ENCODE measurements at places on chromosomes 13 and 19.

DNA sequence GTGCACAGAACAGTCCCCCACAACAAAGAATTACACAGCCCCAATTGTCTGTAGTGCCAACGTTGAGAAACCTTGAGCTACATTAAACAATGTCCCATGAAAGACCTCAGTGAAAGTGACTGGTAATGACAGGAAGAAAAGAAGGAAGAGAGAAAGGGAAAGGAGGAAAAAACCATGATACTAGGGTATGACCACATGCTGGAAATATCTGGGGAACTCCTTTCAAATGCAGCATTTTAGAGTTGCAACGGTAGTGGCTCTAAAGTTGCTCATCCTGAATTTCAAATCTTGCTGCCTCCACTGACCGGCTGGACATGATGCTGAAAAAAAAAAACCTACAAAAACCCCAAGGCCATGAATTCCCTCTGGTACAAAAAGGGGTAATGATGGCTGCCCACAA is 26.5 kb downstream of the FPR3 start:
- DNase-seq: no peak

DNA sequence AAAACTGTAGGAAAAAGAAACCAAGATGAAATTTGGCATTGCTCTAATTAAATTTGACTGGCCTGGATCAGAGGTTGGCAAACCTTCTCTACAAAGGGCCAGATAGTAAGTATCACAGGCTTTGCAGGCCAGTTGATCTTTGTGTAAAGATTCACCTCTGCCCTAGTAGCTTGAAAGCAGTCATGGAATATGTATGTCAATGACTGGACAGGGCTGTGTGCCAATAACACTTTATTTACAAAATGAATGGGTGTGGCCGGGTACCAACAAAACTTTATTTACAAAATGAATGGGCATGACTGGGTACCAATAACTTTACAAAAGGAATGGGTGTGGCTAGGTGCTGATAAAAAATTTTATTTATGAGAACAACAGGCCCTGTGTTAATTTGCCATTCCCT is 20.0 kb downstream of the SIN3B start:
- no peak for DNase-seq

- DNase-seq: no peak
Measured at GRCh38 chr19:11332822-11333221, 6.6 kb downstream of the RAB3D start.

DNA sequence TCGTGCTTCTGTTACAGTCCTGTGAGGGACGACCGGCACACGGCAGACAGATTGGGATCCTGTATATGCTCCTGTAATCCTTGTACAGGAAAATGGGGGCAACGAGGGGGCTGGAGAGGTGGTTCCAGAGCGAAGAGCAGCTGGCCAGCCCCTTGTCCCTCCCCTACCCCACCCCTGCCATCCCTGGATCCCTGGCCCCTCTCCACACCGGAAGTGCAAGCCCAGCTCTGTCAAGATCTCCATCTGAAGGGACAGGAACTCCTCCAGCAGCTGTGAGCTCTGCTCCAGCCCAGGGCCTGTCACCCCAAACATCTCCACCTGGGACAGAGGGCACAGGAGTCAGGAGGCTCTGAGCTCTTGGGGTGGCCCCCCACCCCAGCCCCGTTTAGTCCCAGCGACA is 5.5 kb upstream of the CCER2 start:
- no peak for DNase-seq

DNA sequence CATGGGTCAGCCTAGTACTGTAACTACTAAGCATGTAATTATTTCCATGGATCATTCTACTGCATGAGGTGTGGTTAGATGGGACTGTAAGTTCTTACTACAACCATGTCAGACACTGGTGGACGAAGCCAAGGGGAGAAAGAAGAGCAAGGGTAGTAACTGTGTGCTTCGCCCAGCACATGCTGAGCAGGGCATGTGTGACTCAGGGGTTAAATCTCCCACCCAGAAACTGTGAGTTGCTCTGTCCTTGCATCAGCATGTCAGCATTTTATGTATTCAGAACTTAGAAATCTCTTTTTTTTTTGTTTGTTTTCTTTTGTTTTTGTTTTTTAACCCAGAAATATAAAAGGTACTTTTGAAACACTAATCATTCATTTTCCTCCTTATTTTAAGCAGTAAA is 436.6 kb upstream of the KLF12 start:
- no peak for DNase-seq

DNA sequence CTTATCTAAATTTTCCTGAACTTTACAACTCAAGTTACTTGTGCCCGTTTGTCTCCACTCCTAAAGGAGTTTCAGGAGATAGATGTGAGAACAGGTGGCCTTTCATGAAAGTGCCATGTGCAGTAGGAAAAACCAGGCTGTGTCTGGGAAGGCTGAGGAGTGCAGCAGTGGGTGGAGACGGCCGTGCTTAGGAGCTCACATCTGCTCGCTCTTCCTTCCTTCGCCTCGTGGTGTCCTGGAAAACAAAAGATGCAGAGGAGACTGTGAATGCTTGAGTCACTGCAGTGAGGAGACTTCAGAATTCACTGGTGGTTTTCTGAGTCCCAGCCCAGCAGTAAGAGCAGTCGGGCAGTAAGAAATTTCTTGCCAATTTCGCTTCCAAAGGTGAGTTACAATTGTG is 138.4 kb upstream of the RNF113B start:
- no peak for DNase-seq

DNA sequence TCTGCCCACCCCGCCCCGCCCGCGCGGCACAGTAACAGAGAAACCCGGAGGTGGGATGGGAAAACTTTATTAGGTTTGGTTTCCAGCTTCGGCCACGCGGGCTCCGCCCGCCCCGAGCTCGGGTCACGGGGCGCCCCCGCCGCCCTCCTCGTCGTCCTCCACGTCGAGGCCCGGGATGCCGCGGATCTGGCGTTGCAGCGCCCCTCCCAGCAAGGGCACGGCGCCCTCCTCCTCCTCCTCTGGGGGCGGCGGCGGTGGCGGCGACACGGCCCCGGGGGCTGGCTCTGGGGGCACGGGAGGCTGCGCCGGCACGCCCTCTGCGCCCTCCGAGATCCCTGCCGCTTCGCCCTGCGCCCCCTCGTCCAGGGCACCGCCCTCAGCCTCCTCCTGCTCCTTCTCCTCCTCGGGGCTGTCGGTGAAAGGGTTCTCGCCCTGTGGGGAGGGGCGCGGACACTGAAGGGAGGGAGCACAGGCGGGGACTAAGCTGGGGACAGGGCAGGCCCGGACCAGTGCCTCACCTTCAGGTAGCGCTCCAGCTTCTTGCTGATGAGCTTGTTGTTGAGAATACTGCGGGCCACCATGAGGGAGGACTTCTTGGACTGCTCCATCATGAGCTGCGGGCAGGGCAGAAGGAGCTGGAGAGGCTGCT is 536 bp upstream of the AKAP8 start:
- DNase-seq: peak; percentile 62

DNA sequence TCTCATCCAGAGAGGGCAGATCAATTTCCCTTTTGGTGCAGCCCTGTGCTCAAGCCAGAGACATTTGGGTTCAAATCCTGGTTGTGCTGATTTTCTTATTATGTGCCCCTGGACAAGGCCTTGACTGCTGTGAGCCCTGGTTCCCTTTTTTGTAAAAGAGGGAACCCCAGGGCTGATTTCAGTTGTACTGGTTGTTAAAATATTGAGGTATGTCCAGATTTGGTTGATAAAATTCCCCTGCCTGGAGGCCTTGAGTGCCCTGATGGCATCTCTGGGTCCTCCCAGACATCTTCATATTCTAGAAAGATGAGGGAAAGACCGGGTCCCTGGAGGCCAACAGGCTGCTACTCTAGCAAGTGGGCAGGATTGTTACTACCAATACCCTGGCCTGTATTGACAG is 14.4 kb upstream of the PLAUR start:
- DNase-seq: no peak
